ENCODE measurements at places on chromosomes 6 and 20.

DNA sequence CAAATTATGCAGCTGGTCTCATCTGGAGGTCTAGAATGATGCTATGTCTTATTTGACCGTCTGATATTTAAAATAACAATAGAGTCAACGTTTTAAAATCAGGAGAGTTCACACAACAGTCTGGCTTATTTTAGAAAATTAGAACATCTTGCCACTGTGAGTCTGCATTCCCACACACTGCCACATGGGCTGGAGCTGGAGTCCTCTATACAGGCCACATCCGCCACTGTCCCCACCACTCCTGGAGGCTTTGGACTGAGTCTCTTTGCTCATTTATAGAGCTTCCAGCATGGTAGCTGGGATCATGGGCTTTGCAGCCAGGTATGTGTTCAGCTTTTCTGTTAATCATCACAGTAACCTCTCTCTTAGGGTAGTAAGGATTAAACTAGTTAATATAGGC lies 68.8 kb upstream of the ZNFX1 start:
- DNase-seq: no peak

- no peak for DNase-seq
Observed at GRCh38 chr6:109055771-109056235, 38.8 kb downstream of the SESN1 start.

- DNase-seq: no peak
Observed at GRCh38 chr6:15481390-15482291, 181.2 kb downstream of the DTNBP1 start.

DNA sequence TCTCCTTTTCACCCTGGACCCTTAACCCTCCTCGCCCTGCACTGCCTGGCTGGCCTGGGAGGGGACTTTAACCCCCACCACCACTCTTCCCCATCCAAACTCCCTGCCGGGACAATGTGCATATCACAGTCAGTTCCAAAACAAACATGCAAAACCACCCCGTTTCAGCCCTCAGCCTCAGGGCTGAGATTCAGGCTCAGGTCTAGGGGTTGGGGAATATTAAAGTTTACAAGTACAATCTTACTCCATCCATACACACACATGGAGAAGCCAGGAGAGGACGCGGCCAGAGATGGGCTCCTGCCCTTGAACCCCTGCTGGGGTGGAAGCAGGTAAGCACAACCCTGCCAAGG lies 534 bp downstream of the KIAA1755 start:
- DNase-seq: no peak

- no peak for DNase-seq
Observed at GRCh38 chr6:34130862-34131261, 15.0 kb downstream of the GRM4 start.

DNA sequence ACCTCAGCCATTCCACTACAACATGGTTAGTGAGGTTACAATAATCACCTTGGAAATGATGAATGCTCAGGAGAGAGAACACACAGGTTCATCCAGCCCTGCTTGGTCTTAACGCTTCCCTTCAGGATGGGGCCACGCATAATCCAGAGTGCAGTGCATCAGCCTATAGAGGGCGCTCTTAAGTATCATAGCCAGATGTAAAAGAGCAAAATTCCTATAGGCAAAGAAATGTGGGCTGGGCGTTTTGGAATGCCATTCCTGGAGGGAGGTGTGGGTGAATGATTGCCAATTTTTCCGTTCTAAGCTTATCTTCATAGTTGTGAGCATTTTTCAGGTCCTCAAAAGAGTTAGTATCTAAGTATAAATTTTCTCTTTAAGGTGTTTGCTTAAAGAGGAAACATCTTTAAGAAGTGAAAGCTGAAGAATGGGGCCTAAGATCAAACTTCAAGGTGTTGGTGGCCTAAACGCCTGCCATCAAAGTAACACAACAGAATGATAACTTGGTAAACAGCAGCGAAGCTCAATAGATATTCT lies 1.8 kb downstream of the RIPOR2 start:
- DNase-seq: no peak

- DNase-seq: no peak
Observed at GRCh38 chr6:5764401-5764955, 242.2 kb downstream of the NRN1 start.

- DNase-seq: no peak
Observed at GRCh38 chr6:47476781-47477496, 650 bp upstream of the CD2AP start.

DNA sequence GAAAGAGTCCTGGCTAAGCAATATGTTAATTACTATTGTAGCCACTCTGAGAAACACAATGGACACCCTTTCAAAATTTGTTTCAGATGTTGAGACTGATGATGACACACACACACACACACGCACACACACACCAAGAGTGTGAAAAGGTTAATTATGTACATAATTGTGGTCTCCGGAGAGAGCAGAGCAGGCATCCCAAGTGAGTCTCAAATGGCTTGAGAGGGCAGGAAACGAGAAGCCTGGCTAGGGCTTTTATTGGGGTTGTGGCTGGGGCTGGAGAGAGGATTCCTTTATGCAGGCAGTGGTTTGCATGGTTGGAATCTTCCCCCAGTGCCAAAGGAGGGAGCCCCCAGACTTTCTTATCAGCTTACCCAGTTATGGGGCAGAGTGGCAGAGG lies 38.2 kb upstream of the NKX2-4 start:
- no peak for DNase-seq

GRCh38 chr6:55101157-55101556 lies 73.2 kb upstream of the HCRTR2 start:
- DNase-seq: no peak

Measured in stimulated activated CD4-positive, alpha-beta T cell treated with anti-CD3 and anti-CD28 coated beads, Interleukin-1b, Interleukin-23, amount 100 ng/mL, for 1 hour (primary cell).